ENCODE measurements at places on chromosomes 11 and 22.

DNA sequence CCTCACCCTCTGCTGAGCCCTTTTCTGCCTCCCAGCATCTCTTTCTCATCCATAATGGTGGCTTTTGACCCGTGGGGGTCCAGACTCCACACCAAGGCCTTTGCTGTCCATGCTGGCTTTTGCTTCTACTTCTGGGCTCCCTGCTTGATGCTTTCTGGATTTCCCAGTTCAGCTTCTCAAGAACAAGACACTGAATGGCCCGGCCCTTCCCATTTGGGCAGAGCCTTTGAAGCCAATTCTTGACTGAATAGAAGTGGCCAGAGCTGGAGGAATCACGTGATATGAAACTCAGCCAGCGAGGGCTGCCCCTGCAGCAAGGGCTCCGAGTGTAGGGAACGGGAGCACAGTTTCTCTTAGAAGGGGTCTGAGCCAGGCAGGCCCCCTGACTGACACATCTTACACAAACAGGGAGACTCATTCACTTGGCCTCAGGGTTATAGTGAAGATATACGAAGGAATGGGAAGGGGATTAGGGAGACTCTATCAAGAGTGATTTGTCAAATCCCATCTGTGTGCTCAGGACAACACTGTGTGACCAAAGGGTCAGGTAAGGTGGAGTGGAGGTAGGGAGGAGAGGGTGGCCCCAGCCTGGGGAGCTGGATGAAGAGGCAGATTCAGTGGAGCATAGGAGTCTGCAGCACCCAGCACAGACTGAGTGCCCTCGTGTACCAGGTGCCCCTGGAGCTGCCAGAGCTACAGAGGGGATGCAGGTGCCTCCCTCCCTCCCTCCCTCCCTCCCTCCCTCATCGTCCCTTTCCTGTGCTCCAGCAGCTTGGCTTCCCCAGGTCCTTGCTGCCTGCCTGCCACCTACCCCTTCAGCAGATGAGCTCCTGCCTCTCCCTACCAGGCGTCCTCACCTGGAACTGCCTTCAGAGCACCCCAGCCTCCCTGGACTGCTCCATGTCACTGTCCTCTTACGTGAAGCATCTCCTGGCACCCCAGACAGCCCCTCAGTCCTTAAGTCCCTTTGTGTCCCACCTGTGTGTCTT lies 106.0 kb downstream of the TRIM29 start:
- no peak for DNase-seq

- DNase-seq: no peak
These were observed 394.2 kb downstream of the NTM start for GRCh38 chr11:131764649-131765048.

GRCh38 chr11:10478066-10478465 lies 23.0 kb downstream of the AMPD3 start:
- DNase-seq: peak; percentile 37

- no peak for DNase-seq
These were observed 89.8 kb downstream of the MORC2 start for GRCh38 chr22:30878516-30879414.

DNA sequence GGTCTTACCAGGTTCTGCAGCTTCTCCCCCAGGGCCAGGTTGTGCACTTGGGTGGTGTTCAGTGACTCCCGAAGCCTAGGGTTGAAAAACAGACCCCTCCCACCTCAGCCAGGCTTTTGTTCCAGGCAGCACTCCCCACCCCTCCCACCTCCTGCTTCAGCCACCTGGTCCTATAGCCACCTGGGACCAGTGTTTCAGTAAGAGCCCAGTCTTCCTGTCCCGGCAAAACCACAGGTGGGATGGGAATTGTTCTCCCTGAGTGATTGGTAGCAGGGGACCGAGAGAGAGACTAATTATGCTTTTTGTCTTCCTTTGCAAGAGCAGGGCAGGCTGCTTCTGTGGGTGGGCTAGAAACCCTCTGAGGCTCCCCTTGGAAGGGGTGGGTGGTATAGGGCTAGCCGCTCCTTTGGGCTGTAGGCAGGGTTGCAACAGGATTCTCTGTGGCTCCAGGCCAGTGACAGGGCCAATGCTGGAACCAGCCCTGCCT lies 8.5 kb upstream of the NAALADL1 start:
- DNase-seq: no peak

- DNase-seq: peak; percentile 41
These were observed 10.3 kb downstream of the NEAT1 start for GRCh38 chr11:65432686-65433582.

DNA sequence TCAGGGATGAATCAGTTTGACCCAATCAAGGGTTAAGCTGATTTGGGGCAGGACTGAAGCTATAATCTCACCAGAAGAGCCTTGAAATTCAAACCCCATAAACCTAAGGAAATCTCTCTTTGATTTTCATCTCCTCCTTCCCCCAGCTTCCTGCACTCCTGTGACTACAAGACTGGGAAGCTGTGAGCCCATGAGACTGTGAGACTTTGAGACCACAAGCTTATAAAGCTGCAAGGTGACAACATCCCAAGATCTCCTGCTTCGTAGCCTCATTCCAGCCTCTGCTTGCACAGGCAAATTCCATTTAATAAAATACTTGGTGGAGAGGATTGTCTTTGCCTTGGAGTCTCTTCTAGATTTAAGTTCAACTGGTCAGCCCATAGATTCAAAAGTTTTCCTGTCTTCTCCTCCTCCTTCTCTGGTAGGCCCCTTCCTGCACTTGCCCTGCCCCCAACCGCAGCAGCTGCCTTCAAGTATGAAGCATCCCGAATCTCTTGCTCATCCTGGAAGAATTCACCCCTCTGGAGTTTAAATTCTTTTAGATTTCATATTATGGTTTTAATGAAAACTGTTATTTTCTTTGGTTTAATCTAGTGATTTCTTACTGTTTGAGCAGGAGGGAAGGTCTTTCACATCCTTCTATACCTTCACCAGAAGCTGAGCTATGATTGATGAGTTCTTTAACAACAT lies 42.1 kb downstream of the PAMR1 start:
- no peak for DNase-seq

DNA sequence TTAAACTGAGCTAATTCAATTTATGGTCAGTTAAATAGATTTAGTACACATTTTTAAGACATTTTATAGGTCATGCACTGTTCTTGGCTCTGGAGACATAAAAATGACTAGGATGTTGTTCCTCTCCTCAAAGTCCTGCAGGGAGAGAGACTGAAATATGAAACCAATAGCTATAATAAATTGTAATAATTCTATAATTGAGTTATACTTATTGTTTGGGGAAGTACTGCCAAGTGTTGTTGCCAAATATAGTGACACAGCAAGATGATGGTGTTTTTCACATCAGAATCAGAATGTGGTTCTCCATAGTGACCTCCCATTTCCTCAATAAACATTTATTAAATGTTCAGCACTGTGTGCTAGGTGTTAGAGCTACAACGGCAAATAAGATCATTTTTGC lies 470.6 kb downstream of the NTM start:
- DNase-seq: no peak

DNA sequence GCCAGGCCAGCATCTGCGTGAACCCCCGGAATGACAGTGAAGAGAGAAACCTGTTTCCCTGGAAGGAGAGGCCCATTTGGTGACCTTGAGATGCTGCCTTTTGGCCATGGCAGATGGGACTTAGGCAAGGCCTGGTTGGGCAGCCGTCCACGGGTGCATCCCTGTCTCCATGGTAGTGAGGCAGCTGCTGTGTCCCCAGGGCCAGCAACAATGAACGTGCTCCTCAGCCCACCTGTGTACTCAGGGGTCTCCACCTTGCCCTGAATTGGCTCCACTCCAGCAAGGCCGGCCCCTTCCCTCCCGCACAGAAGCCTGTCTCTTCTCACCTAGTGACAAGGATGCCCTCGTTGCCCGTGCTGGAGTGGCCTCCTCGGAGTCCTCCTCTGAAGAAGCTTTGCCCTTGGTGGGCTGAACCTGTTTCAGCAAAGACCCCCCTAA lies 441.1 kb downstream of the TBC1D22A start:
- DNase-seq: no peak

DNA sequence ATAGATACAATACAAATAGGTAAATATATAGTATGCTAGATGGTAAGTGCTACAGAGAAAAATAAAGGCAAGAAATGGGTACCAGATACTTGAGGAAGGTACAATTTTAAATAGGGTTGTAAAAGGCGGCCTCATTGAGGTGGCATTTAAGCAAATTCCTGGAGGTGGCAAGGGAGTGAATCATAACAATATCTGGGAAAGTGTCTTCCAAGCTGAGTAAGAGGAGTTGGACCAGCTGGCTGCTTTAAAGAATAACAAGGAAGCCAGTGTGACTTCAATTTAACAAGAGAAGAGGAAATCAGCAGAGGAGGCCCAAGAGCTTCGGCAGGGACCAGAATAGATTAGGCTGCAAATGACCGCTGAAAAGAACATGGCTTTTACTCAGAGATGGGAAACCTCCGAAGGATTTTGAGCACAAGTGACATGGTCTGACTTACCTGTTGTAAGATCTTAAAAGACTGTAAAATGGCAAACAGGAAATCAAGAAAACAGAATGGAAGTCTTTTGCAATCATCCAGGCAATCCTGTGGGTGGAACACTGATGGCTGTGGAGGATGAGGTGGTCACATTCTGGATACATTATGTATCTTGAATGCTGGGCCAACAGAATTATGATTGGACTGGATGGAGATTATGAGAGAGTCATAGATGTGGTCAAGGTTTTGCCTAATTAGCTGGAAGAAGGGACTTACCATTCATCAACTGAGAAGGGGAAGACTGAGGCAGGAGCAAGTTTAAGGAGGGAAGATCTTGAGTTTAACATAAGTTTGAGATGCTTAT lies 77.2 kb downstream of the RDX start:
- peak; percentile 25 for DNase-seq
